Bronchial epithelial cell (primary cell): ENCODE measurements at places on chromosomes 7 and 10.
A peak's percentile ranks its signal among the peaks of the same experiment; 100 is the strongest.

DNA sequence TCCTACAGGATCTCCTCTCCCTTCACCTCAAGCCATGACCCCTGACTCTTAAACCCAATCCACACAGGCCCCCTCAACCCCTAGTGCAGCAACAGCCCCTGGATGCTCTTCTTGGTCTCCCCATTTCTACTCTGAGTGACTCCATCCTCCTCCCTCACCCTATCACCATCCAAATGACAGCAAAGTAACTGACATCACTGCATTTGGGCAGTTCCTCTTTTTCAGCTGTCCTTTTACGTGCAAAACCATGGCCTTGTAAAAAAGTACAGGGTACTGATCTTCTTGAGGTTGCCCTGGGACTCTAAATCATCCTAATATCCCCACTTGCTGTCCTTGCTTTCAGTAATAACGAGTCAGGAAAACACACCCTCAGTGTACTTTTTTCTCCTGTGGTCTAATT is 454.9 kb downstream of the ADRA2A start:
- no peak for DNase-seq

DNA sequence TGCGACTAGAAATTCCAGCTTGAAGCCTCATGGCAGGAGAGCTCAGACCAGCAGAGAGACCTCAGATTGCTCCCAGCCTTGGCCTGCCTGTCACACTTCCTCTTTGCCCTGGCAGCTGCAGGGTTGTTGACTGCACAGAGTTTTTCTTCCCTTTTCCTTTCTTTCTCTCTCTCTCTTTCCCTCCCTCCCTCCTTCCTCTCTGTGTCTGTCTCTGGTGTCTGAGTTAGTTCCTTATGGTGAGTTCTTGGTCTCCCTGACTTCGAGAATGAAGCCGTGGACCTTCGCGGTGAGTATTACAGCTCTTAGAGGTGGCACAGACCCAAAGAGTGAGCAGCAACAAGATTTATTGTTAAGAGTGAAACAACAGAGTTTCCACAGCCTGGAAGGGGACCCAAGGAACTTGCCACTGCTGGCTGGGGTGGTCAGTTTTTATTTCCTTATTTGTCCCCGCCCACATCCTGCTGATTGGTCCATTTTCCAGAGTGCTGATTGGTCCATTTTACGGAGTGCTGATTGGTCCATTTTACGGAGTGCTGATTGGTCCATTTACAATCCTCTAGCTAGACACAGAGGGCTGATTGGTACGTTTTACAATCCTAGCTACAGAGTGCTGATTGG is 266.3 kb downstream of the RPS24 start:
- no peak for DNase-seq

DNA sequence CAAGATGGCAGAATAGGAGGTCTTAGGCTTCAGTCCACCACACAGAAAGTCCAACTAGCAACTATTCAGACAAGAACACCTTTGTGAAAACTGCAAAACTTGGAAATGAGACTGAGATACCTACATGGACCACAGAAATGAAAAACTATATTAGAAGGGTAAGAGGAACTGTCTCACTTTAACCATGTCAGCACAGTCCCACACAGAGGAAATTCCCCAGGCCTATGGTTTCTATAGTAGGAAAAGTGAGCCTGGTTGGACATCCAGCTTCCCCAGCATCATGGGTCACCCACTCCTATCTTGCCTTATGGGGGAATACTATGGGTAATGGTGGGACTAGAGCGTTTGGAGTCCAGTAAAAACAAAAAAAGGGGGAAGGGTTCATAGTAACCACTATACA is 38.8 kb upstream of the CDK6 start:
- no peak for DNase-seq

- peak; percentile 1 for DNase-seq
These were observed 1080.9 kb upstream of the C7orf33 start for GRCh38 chr7:147509541-147510200.
